Activated naive CD4-positive, alpha-beta T cell treated with anti-CD3 and anti-CD28 coated beads for 36 hours (primary cell): ENCODE measurements at places on chromosomes 7 and 10. TPM values are rescaled to one million over a fixed set of nuclear protein-coding genes. Genes with fewer than 3 reads are reported as not detected.
A peak's percentile ranks its signal among the peaks of the same experiment; 100 is the strongest.

The GIMAP6 gene
- 20.7 TPM for total RNA-seq

The ANKRD61 gene
- not detected for total RNA-seq

GRCh38 chr7:151838861-151839381 is 38.0 kb downstream of the PRKAG2 start:
- DNase-seq: peak; percentile 53

- DNase-seq: no peak
Observed at GRCh38 chr7:33155811-33156210, 26.4 kb downstream of the BBS9 start.

- no peak for DNase-seq
Observed at GRCh38 chr7:139930286-139930965, 101.4 kb downstream of the TBXAS1 start.

The CNPY4 gene
- 7.2 TPM for total RNA-seq

The GPNMB gene
- total RNA-seq: 0.38 TPM

DNA sequence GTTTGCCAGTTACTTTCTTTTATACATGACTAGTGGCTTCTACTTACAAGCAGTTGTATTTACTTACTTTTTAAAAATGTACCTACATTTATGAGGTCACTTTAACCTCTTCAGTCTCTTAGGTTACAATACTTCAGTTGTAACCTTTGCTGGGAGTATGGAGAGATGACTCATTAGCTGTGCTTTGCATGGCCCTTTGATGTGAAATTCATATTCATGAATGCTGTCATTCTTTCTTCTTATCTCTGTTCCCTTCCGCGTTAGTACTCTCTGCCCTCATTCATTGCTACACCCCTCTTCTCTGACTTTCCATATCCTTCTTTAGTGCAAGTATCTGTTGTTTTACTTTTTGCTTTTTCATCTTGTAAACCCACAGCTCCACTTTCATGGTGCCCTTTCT is 164.3 kb downstream of the BMPER start:
- no peak for DNase-seq

The NPSR1 gene
- total RNA-seq: not detected

DNA sequence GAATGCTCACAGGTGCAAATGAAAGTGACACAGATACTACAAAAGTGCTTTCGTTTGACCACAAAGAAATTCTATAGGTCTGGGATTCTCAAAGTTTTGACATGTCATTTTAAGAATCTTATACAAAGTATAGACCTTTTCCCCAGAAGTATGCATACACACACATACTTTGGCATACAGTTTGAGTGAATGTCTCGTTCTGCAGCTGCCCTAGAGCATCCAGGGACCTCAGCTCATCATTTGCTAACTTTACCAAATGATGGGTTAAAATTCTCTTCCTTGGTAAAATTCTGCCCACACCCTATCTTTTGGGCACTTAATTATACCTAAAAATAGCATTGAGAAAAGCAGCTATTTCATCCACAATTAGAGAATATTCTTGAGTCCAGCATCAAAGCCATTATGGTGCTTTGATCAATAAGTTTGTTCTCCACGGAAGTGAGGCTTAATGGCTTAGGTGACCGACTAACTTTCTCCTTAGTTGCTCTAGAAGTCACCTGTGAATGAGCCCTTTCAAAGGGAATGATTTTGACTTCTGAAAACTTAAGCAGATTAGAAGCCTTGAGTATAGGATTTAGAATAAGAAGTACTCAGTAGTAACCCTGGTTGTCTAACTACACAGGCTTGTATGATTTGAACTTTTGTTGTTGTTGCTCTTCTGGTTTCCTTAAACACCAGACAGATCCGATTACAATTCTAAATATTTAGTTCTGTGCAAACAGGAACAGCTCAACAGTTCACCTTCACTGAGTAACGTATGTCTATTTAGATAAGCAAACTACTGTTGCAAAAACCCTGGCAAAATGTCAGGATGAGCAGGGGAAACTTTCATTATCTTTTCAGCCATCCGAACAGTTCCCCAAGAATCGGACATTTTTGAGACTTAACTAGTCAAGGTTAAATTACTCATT is 70.6 kb downstream of the CNNM2 start:
- no peak for DNase-seq

- no peak for DNase-seq
Observed at GRCh38 chr7:30789334-30789711, 18.1 kb downstream of the MINDY4 start.
